Left renal pelvis (tissue), 4 donors: ENCODE measurements at places on chromosomes 7 and 10.

- DNase-seq = no peak
Measured at GRCh38 chr10:45550903-45551786, 121.4 kb downstream of the ZFAND4 start.

DNA sequence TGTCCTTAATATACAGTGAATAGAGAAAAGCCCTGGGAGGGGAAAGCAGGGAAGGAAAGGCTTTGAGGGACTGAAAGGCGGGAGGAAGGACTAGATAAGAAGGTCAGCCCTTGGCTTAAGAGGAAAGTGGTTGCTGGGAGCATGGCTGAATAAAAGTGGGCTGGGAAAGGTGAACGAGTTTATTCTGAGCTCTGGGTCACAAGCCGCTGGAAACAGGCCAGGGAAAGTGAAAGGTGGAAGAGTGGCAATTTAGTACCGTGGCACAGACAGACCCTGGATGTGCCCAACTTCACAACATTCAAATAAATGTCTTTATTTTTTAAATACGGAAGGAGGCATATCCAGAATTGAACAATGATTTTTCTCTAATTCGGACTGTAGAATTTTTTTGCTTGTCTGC, 39.7 kb downstream of the TAC1 start:
- no peak for DNase-seq

GRCh38 chr7:38932509-38933168, 23.6 kb upstream of the VPS41 start:
- DNase-seq = peak; percentile 41

DNA sequence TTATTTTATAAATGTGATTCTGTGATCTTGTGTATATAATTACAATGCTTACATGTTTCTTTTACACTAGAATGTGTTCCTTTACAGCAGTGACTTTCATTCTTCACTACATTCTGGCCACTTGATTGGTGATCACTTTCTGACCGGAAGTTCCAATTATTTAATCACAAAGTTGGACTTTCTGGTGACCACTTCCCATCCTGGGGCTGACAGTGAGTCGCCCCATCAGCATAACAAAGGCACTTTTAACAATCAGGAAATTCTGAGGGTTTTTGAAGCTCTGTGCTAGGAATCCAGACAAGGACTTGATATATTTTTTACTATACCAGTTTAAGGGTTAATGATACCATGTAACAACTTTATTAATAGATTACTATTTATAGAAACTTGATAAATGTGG, 282.3 kb upstream of the KAT6B start:
- DNase-seq = no peak

- DNase-seq = no peak
Measured at GRCh38 chr7:129764247-129765084, 152.9 kb downstream of the NRF1 start.

- DNase-seq = no peak
Measured at GRCh38 chr7:138126928-138127327, 50.7 kb downstream of the AKR1D1 start.

DNA sequence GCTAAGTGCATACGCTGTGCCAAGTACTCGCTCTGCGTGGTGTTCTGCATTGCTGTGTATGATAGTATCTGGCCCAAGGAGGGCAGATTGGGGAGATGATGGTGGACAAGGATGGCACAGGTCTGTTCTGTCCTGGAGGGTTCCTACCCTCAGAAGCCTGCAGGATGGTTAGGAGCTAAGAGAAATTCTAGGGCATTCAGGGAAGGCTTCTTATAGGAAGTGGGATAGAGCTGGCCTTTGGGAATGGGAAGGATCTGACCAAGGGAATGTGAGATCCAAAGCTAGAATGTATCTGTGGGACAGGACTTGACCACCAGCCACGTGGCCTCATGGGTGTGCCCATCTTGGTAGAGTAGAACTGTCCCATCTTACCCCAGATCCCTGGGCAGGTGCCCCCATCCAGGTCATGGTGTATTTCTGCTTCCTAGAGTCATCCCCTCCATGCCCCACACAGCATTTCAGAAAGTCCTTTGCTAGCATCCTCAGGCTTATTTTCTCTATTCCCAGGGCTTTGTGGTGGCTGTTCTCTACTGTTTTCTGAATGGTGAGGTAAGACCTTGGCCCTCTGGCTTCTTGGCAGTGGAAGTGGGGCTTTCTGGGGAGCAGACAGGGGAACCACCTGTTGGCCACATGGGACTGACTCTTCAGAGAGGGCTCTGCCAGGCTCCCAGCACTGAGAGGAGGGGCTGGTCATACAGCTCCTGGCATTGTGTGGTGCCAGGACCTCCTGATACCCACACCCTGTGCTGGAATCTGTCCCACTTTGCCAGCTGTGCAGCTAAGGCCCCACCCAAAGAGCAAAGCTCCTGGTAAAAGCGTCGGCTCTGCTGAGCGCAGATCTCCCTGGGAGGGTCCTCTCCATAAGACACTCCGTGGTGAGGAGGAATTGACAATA, 52.5 kb downstream of the ADCYAP1R1 start:
- DNase-seq = no peak

- no peak for DNase-seq
Measured at GRCh38 chr7:120442838-120443237, 169.9 kb downstream of the KCND2 start.

GRCh38 chr7:69781412-69781846, 183.2 kb downstream of the AUTS2 start:
- DNase-seq = no peak

GRCh38 chr7:135661311-135662122, 797 bp upstream of the STMP1 start:
- no peak for DNase-seq

- no peak for DNase-seq
Measured at GRCh38 chr7:23385140-23385539, 85.2 kb downstream of the IGF2BP3 start.

- DNase-seq = no peak
Measured at GRCh38 chr7:117582219-117582704, 102.4 kb downstream of the CFTR start.

DNA sequence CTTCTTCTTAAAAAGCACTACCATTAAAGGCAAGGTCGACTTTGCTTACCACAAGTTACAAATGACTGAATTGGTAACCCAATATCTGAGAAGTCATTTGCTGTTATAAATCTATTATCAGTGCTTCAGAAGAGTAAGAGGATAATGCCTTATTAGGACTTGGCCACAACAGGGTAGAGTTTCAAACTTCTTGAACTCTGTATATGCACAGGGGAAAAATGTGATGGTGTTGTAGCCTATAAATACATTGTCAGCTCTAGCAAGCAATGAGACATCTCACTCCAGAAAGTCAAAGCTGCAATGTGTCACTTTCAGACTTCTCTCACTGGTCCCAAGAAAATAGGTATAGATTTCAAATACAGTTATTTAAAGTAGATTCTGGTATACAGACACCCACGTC, 9.3 kb downstream of the TFEC start:
- DNase-seq = peak; percentile 4

DNA sequence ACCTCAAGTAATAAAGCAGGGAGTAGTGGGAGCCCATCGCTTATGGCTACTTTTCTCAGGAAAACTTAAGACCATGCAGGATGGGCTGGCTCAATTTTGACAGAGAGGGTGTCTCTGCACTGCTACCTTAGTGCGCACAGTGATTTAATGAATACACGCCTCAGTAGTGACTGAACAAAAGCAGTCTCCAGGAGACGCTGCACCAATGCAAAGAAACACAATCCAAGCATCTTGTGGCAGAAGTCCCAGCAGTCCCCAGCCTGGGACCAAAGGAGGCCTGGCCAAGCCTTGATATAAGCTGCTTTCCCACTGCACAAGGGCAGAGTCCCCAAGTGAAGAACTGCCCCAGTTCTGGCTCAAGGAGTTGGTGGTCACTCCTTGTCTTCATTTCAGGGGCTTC, 368.9 kb downstream of the KCNMA1 start:
- no peak for DNase-seq

DNA sequence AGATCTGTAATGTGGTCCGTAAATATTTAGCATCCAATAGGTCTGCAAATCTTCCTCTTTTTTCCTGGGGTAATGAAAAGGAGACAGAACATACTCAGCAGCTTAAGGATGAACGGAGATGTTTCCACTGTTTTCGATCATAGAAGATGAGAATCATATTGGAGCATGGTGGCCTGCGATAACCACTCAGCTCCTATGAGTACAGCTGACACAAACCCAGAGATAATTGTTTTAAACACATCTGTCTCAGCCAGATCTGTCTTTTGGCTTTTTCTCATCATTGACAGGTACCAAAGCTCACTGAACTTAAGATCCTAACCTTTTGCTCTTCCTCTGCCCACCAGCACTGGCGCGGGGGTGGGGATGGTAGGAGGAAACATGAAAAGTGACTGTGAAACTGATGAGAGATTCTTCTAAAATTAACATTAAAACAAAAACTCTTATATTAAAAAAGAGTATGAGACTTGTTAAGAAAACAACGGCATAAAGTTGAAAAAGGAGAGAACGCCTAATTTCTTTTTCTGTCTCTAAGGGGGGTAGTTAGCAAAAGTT, 71.0 kb downstream of the SVOPL start:
- no peak for DNase-seq

GRCh38 chr10:71432101-71432905, 35.6 kb downstream of the CDH23 start:
- no peak for DNase-seq

- no peak for DNase-seq
Measured at GRCh38 chr10:60980997-60981396, 37.0 kb upstream of the RHOBTB1 start.

DNA sequence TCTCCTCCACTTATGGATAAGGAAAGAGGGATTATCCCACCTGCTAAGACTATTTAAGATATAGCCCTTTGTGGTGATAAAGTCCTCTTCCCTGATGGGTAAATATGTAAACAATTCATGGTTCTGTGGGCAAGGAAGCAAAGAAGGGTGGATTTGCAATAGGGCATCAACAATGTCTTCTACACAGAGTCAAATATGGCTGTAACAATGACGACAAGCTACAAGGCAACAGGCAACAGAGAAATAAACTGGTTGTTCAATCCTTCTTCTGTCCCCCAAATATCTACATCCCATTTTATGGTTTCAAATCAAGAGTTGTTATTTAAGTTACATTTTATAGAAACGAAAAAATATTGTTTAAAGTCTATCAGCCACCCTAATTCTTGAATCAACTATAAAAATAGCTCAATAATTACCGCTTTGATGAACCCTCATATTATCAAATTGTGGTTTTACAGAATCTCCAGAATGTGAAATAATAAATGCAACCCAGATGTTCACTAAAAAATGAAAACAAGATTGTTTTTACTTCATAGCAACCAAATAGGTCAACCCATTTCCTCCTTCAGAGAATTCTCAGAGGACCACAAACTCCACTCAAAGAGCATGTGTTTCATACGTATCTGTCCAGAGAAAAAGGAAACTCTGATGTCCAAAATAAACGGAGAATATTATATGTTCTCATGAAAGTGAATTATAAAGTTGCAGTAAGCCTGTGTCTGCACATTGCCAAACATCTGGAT, 13.8 kb downstream of the CYTH3 start:
- DNase-seq = no peak

- DNase-seq = no peak
Measured at GRCh38 chr7:2859952-2860351, 15.8 kb upstream of the GNA12 start.

DNA sequence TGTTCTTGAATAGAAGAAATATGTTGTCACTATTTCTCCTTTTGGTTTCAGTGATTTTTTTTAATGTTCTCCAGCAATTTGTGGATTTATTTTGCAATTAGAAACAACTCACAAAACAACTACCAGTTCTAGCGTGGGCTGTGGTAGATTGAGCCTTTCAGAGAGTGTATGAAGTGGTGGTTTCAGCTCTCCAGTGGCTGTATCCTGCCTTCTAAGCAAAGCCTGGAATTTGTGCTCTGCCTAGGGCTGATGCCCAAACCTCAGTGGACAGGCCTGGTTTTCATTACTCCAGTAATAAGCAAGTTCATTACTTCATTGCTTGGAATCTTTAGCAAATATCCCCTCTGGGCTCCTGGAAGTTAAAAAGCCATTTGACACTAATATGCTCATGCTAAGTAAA, 35.9 kb downstream of the APBB1IP start:
- DNase-seq = no peak

- DNase-seq = no peak
Measured at GRCh38 chr7:88165697-88166096, 54.1 kb downstream of the SRI start.

DNA sequence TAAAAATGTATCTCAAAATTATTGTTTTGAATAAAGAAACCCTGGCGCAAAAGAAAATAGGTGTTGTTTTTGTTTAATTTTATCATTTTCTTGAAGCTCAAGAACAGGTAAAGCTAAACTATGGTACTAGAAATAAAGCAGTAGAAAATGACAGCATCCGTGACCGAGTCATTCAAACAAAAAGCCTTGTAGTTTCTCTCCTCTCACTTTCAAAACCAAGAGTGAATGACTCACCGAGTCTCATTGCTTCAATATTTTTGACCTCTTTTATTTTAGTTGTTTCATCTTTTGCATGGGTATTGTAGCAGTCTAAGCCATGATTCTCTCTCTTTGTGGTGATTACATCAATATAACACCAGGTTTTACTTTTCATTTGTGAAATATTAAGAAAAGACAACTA, 396.5 kb downstream of the POM121L12 start:
- no peak for DNase-seq

DNA sequence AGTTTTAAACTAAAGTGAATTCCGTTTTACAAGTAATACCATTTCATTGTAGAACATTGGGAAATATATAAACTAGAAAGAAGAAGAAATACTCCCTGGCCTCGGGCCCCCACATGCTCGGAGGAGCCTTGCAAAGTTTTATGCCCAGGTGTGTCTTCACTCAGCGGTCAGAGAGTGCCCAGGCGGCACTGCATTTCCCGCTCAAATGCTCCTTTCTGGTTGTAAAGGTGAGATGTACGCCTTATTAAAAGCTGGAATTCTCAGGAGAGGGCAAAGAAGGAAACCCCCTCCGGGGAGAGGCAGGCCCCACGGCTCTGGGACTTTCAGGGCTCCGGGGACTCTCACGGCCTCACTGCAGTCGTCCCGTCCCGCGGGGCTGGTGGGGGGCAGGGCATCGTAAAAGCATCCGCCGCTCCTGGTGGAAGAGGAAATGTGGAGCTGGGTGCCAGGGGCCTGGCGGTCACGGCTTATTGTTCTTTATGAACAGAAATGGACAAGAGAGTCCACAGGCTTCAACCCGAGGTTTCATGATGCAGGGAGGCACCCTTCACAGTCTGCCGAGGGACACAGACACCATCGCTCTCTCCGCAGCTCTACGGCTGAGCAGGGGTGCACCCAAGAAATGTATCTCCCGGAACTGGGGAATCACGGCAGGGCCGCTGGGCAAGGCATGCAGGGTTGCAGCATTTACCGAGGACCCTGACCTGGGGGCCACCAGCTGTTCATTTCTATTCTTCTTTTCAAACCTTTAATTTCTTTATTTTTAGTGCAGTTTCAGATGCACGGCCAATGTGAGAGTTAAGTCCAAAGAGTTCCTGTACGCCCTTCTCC, 47.7 kb upstream of the INPP5A start:
- DNase-seq = no peak
